Endodermal cell (in vitro differentiated cells): ENCODE measurements at places on chromosomes 11 and 22. TPM values are rescaled to one million over a fixed set of nuclear protein-coding genes. Genes with fewer than 3 reads are reported as not detected.

The NXPE1 gene
- not detected in 3 replicates for total RNA-seq

The DDI1 gene
- total RNA-seq, result not detected in 2 replicates

- no peak for DNase-seq
Observed at GRCh38 chr11:67795746-67796145, 121.3 kb upstream of the ALDH3B2 start.

DNA sequence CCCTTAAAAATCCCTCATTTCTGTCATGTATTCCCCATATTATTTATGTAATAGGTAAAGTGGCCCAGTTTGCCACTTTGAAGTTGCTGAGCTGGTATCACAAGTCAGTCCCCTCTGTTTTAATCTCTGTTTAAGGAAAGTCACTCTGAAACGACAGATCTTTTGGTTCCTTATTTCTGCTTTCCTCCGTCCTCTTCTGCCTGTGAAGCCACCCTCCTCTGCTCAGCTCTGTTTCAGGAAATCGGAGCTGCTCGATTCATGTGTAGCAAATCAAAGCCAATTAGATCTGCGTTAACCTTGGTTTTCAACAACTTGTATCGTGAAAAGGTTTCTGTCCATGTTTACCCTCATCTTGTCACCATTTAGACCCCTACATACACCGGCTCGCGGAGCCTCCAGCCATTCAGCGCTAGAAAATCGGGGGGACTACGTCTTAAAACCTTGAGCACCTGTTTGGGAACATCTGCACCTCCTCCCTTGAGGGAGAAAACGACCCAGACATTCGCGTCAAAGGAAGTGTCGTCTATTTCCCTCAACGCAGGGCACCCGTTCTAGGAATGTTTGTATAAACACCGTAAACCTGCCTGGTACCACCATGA, 576 bp upstream of the SC5D start:
- no peak for DNase-seq

DNA sequence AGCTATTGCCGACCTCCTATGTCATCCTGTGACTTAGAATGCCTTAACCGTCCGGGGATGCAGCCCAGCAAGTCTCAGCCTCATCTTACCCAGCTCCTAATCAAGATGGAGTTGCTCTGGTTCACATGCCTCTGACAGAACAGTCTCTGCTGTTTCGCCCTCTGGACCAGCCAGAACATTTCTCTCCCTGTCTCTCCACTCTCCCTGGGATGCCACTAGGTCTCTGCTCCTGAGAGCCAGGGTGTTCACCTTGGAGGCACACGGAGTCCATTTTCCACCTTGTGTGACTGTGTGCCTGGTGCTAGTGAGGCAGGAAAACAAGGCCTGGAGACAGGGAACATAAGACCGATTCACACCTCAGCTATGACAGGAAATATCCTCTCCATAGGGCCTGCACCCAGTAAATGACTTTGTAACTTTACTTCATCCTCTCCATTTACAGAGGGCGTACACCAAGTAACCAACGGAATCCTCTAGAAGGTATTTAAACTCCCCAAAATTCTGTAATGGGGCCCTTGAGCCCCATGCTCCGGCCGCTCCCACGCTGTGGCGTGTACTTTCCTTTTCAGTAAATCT, 16.8 kb upstream of the B4GALNT4 start:
- no peak for DNase-seq

DNA sequence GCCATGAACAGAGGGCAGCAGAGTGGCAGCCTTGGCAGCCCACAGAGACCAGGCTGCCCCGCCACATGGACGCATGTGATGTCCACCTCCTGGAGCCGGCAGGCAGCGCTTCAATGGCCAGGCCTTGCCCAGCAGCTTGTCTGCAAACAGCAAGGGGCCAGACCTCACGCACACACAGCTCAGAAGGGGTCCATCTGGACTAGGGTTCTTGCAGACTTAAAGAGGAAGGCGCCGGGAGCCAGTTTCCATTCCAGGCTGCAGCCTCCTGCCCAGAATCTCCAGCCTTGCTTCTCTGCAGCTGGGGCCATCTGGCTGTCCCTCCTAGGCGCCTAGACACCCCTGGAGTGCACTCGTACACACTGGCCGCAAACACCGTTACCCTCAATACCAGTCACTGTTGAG, 91.9 kb upstream of the TMEM45B start:
- peak; percentile 38 for DNase-seq

GRCh38 chr11:24163146-24163545, 333.7 kb upstream of the LUZP2 start:
- DNase-seq, result no peak

DNA sequence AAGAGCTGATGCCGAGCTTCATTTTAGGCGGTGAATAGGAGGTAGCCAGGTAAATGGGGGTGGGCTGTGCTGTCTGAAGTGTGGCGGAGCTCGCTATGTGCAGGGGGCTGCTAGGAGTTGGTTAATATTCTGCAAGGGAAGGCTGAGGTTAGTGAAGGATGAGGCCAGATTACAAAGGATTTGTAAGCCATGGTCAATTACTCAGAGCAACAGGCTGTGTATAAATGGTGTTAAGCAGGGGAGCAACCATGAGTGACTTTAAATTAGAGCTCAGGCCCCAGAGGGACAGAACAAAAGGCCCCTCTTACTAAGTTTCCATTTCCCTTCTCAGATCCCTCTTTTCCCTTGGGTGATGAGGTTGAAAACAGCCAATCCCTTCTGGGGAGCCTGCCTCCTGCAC, 7.3 kb upstream of the MCAM start:
- DNase-seq, result no peak
